ENCODE measurements at places on chromosomes 7 and 10. TPM values are rescaled to one million over a fixed set of nuclear protein-coding genes. Genes with fewer than 3 reads are reported as not detected.
A peak's percentile ranks its signal among the peaks of the same experiment; 100 is the strongest.

DNA sequence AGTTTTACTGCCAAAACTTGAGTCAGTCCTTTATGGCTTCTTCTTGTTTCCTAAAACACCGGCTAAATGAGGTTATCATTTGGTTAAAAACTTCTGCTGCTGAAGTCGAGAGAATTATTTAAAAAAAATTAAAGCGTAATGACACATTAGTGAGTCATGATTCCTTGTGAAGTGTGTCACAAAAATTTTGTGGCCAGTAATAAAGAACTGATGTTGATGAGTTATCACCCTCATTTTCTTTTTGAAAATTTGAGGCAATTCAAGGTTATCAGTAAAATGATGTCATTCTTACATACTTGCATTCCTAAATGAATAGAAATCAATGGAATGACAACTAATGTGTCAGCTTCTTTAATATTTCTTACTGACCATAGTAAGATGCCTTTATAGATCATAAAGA is 427.4 kb downstream of the SORCS3 start:
- no peak for DNase-seq

ECHDC3 gene
- 2.6 TPM for total RNA-seq

- no peak for DNase-seq
Observed at GRCh38 chr10:48507933-48508790, 96.7 kb downstream of the ARHGAP22 start.

DNA sequence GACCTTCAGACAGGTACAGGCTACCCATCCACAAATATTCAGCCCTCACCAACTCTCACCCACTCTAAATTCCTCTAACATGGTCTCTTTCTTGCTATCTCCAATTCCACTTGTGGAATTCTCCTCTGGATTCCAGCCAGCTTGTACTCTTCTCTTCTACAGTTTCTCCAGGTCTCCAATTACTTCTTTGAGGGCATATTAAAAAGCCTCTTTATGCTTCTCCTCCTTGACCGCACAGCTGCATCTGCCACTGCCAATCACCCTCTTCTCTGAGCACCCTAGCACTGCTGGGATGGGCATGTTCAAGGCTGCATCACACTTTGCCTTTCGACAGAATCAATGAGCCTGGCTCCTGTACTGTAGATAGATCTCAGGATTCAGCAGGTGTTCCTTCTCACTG is 101.5 kb upstream of the ANKRD1 start:
- DNase-seq, result no peak

- no peak for DNase-seq
Observed at GRCh38 chr7:33719059-33719581, 186.2 kb upstream of the BMPER start.

DNA sequence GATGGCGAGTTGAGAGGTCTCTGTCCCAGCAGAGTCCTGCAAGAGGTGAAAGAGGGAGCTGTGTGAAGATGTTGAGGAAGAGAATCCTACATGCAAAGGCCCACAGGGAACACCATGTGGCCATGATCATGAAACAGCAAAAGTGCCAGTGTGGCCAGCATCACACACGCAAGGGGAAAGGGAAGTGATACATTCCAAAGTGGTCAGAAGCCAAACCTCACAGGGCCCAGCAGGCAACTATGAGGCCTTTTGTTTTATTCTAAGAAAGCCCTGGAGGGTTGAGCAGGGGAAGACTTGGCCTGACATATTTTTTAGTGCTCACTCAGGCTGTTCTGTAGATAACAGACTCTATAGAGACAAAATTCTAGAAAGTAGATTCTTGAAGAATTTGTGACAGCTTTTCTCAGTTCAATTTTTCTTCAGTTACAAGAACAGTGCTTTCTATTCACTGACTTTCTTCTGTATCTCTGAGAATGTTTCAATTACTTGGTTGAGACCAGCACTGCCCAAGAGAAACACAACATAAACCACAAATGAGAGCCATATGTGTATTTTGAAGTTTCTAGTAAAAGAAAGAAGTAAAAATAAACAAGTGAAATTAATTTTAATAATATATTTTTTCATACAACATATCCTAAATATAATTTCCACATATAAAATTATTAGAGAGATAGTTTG is 82.3 kb downstream of the HTR7 start:
- no peak for DNase-seq

GRCh38 chr10:93757136-93757535 is 600 bp upstream of the LGI1 start:
- DNase-seq, result no peak

VWDE gene
- total RNA-seq, result not detected

- no peak for DNase-seq
Observed at GRCh38 chr7:77199013-77199966, at the start of gene FGL2. FGL2 (minus strand) TSS chr7:77199819; CDS start chr7:77199793, 26 bp downstream.

NAT16 gene
- total RNA-seq, result 0.13 TPM

CAMK1D gene
- 0.15 TPM for total RNA-seq

GRCh38 chr7:138658889-138659288 is 42.3 kb downstream of the SVOPL start:
- no peak for DNase-seq

UBE2H gene
- total RNA-seq, result 96.8 TPM

DNA sequence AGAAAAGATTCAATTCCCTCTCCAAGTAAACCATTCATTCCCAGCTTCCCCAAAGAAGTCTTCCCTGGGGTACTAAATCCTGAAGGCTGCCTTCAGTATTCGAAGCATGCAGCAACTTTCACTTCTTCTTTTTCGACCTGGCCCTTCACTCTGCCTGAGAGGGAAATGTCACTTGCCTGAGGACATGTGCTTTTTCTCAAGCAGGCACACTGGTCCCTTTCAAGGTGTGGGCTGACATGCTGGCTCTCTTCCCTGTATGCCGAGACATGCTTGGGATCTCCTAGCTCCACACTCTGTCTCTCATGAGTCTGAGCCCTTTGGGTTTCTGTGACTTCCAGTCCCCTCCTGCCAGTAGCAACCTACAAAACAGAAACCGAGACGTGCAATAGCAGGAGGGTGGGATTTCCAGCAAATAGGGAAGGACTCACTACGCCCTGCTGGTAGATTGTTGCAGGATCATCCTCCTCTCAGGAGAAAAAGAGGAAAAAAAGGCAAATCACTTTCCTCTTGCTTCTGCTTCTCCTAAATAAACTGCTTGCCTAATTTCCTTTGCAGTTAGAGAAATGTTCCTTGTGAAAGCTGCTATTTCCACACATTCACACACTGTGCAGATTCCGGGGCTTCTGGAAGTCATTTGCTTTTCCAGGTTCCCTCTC is 33.5 kb downstream of the FIGNL1 start:
- no peak for DNase-seq

TTYH3 gene
- total RNA-seq, result 37.1 TPM

GRCh38 chr7:33639552-33640197 is 265.7 kb upstream of the BMPER start:
- DNase-seq, result no peak

MAP3K8 gene
- 43.8 TPM for total RNA-seq

DNA sequence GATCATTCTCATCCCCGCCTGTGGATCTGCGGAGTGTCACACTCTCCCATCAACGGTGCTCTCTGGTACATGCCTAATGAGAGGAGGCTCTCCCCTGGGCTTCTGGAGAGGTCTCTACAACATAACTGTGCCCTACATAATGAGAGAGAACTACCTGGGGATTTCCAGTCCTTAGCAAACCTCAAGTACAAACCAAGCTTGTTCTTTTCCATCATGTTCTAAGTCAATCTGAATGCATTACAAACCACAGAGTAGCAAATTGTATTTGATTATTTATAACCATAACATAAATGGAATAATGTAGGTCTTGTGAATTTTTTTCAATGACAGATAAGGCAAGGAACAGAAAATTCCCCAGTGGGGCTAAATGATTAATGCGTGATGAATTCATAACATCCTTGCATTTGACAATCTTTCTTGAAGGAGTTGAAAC is 412.4 kb upstream of the NRP1 start:
- DNase-seq, result no peak

DNA sequence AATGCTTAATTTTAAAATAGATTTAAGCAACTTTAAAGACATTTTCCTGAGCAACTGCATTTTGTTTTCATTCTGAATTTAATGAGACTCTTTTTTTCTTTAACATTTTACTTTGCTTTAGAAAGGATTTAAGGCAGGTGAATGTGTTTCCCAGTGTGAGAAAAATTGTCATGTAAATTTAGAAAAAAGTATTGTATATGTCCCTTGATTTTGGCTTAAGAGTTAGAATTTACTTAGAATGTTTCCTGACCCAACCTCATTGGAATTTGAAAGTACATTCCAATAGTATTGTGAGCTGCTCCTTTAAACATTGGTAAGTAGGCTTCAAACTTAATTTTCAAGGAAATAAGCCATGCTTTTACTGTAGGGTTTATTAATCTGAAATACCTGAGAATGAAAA is 110.2 kb downstream of the PTEN start:
- DNase-seq, result no peak

DNA sequence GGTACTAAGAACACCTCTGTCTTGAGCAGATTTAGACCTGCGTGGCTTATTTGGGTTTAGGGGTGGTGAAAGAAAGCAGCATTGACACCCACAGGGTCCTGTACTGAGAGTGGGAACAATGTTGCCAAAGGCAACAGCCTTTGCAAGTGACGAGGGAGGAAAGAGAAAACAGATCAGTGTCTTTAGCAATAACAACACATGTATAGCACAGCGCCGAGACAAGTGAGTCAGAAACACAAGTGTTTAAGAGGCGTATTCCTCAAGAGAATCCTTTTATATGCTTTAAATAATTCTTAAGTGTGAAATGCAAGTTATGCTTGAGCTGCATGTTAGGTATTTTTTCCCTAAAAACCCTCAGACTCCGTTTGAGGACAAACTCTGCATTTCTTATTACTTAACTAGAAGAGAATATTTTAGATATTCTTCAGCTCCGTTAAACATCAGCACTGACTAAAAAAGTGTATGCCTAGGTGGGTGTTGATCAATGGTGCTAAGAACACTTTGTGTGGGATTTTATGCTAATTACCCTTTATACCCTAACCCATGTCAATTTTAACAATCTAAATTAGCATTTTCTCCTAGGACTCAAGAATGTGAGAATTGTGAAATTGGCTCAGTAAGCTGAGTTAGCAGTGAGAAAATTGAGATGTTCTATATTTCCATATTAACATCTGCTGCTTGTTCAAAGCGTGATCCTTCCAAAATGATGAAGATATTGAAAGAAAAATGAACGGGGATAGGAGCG is 1095.4 kb upstream of the CELF2 start:
- no peak for DNase-seq

- peak; percentile 70 for DNase-seq
Observed at GRCh38 chr7:45924283-45924682, 3.2 kb upstream of the IGFBP3 start.

DNA sequence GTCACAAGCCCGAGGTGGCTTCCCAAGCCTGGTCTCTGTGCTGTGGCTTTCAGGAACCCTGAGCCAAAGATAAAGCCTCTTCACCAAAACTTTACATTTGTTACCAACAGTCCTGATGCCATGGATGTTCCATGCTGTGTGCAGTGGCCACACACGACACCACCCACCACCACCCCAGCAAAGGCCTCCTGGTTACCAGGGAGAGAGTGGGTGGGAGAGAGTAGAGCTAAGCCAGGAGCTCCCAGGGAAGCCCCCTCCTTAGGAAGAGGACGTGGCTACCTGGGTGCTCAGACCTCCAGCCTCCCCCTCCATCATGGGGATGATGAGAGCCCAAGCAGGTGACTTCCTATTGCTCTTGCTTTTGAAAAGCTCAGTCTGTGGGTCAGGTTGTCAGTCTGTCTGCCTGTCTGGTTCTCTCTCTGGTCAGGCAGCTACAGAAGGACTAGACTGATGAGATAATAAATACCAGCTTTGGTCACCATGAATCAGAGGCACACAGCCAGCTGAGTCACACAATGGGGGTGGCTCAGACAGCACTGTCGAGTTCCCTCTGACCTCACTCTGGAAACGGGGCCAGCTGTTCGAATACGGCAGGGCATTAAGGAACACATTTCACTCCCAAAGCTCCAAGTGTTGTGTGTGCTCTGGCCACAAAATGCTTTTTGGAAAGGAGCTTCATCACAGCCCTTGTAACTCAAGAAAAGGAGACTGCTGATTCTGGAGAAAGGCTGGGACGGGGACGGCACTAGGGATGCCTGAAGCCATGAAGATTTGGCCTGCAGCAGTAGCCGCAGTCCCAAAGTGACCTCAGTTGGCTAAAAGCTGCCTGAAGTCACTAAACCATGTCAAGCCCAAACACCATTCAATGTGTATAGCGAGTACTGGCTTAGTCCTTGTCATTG is 166.0 kb downstream of the FANK1 start:
- DNase-seq, result peak; percentile 16

DNA sequence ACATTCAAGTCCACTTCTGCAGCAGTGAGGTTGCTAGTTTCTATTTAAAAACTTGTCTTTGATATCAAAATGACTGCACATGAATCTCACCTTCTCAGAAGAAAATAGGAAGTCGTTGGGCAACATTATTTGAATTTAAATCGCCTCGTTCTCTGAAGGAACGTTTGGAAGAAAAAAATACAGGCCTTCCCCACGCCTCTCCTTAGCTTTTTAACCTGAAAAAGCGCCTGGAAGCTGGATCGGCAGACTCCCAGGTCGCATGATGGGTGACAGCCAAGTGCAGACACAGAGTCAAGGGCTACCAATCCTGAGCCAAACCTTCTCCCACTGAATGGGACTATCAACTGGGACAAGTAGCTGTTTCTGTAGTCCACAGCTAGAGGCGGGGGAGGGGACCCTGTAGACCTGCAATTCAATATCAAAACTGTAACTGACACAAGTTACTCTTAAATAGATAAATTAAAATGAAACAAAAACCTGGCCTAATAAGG is 2.2 kb downstream of the FAM53B start:
- no peak for DNase-seq

DNA sequence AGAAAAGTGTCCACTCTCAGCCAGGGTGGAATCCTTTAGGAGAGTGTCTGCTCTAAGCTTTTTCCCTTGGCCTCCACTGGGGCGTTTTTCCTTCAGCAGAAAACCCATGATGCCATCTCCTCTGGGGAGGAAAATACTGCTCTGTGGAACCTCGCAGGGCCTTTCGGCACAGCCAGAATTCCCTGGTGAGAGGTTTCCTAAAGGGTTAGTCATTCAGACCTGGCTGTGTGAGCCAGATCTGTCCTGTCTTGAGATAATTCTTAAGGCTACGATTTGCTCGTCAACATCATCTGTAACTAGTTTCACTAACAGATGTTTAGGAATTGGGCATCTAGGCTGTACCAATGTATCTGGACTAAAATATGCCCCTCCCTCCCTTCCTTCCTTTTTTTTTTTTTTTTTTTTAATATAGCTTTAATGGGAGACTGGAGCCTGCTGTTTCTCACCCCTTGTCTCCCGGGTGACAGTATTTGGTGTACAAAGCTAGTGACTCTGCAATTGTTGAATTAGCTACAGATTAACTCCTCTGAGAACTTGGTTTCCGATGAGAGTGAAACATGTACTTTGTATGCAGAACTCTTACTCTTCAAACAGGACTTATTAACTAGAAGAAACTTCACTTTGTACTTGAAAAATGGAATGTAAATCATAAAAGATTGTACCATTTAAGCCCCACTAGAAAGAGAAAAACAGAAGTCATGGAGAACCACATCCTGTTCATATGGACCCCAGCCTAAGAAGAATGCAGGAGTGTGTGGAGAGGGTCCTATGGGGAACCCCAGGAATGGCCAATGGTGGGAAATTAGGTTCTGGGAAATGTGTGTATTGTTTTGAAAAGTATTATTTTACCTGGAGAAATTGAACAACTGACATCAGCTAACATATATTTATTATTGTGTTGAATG is 230.9 kb downstream of the CAMK1D start:
- DNase-seq, result no peak

All from HT-29 (cell line).